Frontal cortex (tissue), 4 donors: ENCODE measurements at places on chromosomes 13 and 19. TPM values are rescaled to one million over a fixed set of nuclear protein-coding genes. Genes with fewer than 3 reads are reported as not detected.

MAU2 gene
- total RNA-seq = 20.8 TPM

PCP2 gene
- total RNA-seq = not detected

ZNF563 gene
- total RNA-seq = 0.82 TPM

SCEL gene
- total RNA-seq = 0.41 TPM

CYP2A7 gene
- total RNA-seq = not detected

ZSCAN1 gene
- 0.82 TPM for total RNA-seq

FAM174C gene
- 8.6 TPM for total RNA-seq

APLP1 gene
- 214 TPM for total RNA-seq

PROZ gene
- not detected for total RNA-seq

KLK14 gene
- not detected for total RNA-seq

CEACAM7 gene
- not detected for total RNA-seq

ANKRD24 gene
- total RNA-seq = 8.2 TPM

SGCG gene
- total RNA-seq = 0.82 TPM

DOCK6 gene
- total RNA-seq = 4.1 TPM

LYPD5 gene
- total RNA-seq = 2.0 TPM

MBD3 gene
- total RNA-seq = 50.1 TPM

SOX1 gene
- total RNA-seq = 4.5 TPM

PRRG2 gene
- 0.41 TPM for total RNA-seq

PHLDB3 gene
- 1.2 TPM for total RNA-seq

KLK5 gene
- total RNA-seq = not detected

SYNGR4 gene
- total RNA-seq = not detected

ZNF726 gene
- total RNA-seq = 9.8 TPM

ZNF415 gene
- total RNA-seq = 23.6 TPM

ZNF260 gene
- 34.2 TPM for total RNA-seq

FSD1 gene
- total RNA-seq = 38.7 TPM

ZNF600 gene
- total RNA-seq = 0.41 TPM
